ENCODE measurements at places on chromosomes 1 and 21.

DNA sequence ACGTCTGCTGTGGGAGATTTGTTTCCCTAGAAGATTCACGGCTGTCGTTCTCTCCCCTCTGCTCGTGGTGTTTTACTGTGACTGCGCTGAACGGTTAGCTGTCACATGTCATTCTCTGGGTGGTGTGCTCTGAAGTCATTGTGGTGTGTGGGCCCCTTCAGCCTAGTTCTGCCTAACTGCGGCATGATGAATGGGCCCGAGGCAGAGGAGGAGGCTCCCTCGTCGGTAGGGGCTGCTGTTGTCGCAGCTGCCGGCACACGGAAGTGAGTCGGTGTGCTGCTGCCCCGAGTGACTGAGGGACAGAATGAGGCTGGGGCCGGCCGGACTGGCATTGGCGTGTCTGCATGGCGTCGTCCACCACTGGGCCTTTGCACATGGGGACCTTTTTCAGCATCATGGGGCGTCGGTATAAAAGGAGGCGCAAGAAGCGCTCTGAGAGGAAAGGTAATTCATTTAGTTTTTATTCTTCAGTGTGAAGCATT lies 77.9 kb downstream of the ADARB1 start:
- no peak for DNase-seq

GRCh38 chr21:17044696-17045095 lies 468.1 kb upstream of the CXADR start:
- DNase-seq = no peak

DNA sequence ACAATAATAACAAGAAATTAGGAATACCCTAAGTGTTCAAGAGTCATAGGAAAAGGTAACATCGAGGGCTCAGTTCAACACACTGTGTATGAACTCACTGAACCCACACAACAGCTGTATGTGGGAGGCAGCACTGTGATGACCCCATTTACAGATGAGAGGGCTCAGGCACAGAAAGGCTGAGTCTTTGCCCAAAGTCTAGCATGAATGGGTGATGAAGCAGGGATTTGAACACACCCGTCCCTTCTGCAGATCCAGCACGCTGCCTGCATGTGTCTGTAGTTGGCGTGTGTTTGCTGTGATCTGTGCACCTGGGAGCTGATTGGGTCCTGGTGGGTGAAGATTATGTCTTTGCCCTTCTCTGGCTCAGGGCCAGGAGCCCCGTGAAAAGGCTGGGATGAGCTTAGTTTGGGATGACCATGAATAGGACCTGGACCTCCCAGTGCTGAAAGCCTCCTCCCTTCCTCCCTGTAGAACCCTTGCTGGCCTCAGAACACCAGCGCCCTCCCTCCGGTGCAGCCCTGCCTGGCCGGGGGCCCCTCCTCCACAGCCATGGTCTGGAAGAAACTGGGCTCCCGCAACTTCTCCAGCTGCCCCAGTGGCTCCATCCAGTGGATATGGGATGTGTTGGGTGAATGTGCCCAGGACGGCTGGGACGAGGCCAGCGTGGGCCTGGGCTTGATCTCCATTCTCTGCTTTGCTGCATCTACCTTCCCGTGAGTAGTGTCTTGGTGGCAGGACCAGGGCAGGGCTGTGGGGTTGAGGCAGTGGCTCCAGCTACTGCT lies 5.2 kb downstream of the SLC66A1 start:
- DNase-seq = no peak

DNA sequence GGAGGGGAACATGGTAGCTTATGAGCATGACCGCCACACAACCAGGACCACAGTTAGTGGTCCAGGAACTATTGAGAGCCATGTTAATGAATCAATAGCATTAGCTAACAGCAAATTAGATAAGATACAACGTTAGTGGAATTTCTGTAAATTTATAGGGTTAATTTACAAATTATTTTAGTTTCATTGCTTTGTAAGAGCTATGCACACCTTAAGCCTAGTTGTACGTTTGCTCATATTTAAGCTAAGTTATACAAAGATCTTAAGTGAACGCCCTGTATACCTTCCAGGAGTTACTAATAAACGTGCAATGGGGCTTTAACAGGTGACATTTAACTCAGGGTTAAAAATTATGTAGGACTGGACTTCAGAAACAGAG lies 749 bp downstream of the EXOSC10 start:
- DNase-seq = no peak

DNA sequence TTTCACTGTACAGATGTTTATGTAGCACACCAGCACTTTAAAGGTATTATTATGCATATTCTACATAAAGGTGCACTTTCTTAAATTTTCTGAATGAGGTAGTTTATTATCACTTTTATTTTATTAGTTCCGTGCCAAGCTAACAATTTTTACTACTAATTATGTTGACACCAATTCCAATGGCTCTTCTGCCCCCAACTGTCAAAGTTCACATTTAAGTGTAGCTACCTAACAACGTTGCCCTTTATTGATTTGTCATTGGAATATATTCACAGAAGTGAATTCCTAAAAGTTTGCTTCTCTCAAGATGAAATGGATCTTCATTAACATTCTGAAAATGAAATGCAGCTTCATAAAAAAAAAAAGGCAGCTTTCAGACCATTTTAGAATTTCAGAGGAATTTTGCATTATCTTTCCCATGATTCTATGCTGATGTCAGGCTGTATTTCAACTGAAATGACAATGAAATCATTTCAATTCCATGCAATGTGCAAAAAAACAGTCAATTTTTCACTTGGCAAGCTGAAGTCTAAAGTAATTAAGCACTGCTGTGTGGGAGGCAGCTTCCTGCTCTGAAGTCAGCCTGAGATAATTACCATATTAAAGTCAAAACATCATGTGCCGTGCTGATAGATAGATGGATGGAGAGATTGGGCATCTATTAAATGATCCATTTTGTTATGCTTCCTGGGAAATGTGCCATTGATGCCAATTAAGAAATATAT lies 229.2 kb downstream of the TTLL7 start:
- no peak for DNase-seq

DNA sequence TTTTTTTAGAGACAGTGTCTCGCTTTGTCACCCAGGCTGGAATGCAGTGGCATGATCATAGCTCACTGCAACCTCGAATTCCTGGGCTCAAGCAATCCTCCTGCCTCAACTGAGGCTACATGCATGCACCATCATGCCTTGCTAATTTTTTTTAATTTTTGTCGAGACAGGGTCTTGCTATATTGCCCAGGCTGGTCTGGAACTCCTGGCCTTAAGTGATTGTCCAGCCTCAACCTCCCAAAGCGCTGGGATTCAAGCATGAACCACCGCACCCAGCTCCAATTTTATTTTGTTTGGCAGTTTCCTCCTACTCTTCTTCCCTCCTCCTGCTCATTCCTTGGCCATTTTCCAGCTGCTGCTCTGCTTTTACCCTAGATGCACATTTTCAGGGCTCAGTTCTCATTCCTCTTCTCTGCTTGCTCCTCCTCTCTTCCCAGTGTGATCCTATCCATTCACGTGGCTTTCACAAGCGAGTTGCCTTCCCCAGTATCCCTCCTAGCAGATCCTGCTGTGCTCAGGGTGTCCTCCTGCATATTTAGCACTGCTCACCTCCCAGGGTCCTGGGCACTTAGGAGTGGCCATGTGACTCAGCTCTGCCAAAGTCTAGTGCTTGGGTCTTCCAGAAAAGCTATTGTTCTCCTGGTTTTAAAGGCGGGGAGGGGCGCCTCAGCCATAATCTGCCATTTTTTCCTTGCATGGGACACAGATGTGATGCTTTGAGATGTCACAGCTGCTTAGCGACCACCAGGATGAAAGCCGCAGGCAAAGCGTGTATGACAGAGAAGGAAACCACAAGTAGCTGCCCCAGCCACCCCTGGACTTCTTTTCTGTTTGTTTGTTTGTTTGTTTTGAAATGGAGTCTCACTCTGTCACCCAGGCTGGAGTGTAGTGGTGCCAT lies 33.7 kb downstream of the PSEN2 start:
- DNase-seq = no peak

DNA sequence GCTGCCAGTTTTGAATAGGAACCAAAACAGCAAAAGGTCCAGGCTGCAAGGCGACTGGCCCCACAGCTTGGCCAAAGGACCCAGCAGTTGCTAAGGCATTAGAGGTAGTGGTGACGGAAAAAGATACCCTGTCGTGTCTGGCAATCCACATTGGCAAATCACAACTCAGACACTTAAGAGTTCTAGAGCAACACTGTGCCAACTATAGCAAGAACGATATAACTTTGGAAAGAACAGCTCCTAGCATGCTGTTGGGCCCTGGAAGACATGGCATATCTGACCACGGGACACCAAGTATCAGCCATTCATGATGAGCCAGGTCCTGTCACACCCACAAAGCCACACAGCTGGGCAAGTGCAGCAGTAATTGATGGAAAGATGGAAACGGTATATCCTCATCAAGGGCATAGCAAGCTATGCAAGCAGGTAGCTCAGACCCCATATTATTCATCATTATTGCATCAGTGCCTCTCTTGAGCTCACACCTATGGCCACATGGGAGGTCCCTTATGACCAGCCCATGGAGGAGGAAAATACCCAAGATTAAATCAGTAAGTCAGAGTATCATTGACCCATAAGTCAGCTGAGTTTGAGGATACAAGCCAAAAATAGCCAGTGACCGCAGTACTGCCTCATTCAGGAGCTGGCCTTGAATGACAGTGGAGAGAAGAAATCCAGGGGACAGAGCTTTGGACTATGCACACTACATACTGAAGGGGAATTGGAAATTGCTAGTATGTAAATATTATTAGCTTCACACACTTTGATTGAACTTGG lies 221.2 kb downstream of the SETD4 start:
- DNase-seq = no peak

- DNase-seq = no peak
These were observed 43.9 kb upstream of the IFNAR2 start for GRCh38 chr21:33185852-33186251.

DNA sequence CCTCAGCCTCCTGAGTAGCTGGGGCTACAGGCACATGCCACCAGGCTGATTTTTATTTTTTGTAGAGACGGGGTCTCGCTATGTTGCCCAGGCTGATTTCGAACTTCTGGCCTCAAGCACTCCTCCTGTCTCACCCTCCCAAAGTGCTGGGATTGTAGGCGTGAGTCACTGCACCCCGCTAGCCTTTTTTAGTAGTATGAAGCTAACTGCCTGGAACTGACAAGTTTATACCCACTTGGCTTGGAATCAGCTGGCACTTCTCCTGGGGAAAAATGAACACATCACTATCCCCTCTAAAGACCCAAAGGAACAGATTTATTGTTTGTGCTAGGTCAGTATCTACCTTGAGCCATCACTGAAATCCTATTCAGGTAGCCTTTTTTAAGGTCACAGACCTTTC lies 19.0 kb downstream of the TMEM63A start:
- DNase-seq = no peak

DNA sequence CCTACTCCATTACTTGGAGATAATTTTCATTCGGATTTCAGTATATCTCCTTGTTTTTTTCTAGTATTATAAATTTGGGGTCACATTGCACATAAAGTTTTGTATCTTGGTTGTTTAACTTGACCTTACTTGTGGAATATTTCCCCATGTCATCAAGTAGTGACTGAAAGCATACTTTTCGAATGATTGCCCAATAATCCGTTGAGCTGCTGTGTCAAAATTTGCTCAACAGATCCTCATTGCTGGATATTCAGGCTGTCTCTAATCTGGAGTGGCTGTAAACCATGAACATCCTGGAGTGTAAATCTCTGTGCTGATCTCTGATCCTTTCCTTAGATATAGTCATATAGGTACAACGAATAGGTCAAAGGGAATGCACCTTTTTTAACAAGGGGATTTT lies 4.9 kb downstream of the NIPAL3 start:
- no peak for DNase-seq

GRCh38 chr21:18772897-18773296 lies 369.3 kb upstream of the TMPRSS15 start:
- DNase-seq = no peak

DNA sequence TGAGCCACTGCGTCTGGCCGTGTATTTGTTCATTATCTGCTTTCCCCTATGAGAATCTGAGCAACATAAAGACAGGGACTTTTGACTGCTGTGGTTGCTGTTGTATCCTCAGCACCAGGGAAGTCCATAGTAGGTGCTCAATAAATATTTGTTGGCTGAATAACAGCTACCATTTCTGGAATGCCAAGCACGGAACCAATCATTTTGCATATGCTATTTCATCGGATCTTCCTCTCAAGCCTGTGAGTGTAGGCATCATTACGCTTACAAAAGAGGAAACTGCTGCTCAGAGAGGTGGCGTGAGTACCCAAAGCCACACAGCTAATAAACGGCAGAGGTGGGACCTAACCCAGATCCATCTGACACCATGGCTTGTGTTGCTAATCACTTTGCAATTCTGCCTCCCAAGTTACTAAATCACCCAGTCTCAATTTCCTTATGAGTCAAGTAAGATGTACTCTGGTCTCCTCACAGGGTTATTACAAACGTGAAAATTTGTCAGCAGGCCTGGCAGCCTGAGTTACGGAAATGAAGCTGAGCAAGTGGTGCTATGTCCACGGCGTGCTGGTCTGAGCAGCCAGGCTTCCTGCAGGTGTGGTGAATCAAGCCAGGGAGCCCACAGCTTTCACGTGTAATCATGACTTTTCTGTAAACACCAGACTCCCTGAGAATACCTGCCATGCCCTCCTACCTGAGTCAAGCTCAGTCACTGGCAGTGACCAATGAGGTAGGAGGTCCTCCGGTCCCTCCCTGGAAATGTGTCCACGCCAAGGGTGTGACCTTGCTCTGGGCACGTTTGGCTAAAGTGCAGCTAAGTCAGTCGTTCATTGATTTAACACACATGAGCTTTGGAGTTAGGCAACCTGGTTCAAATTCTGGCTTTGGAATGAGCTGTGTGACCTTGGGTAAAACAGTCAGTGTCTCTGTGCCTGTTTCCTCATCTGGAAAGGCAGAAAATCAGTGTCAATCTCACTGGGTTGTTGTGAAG lies 4.8 kb upstream of the RHCE start:
- DNase-seq = no peak

DNA sequence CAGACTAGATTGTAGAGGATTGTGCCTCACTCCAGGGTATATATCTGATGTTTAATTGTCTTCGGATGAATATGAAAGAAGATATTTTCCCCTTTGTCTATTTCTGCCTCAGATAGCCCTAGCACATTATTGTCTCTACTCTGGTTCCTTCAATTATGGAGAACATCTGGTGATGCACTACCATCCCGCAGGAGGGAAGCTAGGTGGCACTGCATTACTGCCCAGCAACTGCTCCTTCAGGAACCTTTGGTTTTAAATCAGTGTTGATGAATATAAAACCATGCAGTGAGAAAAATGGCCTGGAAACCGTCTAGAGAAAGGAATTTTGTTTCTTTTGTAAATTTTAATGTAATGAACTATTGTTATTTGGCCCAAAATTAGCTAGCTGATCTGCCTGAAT lies 68.5 kb downstream of the GPR88 start:
- DNase-seq = no peak

- DNase-seq = no peak
These were observed 11.6 kb downstream of the GMEB1 start for GRCh38 chr1:28680151-28680550.

DNA sequence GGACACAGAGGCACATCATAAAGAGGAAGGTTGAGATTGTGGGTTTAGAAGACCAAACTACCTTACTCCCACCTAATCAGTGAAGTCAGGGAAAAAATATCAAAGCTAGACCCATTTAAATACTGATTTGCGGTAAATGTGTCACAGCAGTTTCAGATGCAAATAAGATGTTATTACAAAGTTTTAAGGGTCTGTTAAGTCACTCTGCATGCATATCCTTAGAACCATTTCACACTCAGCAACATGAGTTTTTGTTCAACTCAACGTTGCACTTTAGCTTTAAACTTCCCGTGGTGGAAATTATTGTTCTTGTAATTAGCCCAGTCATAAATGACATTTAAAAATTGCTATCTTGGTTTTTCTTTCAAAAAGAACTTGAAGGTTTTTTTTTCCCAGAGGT lies 34.8 kb downstream of the RPAP2 start:
- DNase-seq = no peak
